ENCODE measurements at places on chromosomes 3 and 15.

DNA sequence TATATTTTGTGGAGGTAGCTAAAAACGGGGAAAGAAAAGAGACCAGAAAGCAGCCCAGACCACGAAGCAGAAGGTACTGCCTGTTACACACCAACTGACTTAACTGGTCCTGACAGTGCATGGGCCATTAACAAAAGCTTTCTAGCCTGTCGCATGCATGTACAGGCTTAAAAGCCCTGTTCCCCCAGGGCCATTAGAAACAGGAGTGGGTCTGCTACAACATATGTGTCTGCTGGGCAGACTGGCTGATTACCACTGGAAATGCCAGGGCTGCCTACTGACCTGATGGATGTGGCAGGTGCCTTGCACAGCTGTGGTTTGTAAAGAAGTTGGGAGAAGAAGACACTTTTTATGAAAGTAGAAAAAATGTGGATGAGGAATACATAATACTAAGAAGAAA is 137.4 kb downstream of the GAP43 start:
- DNase-seq: no peak

GRCh38 chr15:42032376-42033213 is 11.8 kb upstream of the PLA2G4E start:
- DNase-seq: no peak

DNA sequence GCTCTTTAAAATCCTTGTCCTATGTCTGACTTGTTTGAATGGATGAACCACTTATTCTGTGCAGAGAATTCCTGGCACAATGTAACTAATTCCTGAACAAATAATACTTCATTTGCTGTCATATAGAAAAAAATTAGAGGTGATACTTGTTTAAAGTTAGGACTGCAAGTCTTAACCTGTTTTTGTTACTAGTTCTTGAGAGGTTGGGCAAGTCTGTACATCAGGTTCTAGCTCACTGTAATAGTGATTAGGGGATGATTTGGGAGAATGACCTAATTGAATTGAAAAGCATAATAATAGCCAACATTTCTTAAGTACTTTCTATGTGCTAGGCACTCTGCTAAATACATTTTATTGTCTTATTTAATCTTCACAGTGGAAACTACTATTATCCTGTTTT is 49.3 kb downstream of the GMPS start:
- no peak for DNase-seq

GRCh38 chr15:92667970-92668485 is 12.5 kb upstream of the FAM174B start:
- no peak for DNase-seq

DNA sequence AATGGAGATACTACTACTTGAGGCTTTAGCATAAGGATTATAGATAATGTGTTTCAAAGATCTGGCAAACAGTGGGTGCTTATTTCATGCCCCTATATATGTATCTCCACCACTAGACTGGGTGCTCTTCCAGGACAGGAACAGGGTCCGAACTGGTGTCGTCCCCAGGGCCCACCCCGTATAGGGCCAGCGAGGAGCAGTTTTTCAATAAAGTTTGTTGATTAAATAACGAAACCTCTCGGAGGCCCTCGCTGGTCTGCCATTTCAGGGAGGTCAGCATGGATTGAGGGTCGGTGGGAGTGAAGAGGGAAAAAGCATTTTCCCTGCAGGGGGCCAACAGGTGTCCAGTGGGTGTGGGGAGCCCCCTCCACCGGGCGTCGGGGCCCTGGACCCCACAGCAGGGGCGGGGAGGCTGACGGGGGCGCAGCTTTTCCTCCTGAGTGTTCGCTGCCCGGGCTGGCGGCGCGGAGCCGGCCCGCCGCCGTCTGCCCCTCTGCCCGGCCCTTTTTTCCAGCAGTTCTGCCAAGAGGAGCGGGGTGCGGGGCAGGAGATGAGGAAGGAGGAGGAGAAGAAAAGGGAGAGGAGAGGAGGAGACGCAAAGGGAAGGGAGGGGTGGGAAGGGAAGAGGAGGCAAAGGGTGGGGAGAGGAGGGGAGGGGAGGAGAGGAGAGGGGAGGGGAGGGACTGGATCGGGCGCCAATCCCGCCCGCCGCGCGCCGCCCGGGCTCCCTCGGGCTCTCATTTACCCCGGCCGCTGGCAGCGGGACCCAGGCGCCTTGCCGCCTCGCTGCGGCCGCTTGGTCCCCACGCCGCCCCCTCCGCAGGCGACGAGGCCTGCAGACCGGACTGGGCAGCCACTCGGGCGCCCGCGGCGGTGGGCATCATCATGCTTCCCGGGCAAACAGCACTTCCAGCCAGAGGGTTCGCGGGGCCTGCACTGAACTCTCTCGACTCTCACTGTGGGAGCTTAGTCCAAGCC is 66.3 kb downstream of the ISG20 start:
- peak; percentile 57 for DNase-seq

DNA sequence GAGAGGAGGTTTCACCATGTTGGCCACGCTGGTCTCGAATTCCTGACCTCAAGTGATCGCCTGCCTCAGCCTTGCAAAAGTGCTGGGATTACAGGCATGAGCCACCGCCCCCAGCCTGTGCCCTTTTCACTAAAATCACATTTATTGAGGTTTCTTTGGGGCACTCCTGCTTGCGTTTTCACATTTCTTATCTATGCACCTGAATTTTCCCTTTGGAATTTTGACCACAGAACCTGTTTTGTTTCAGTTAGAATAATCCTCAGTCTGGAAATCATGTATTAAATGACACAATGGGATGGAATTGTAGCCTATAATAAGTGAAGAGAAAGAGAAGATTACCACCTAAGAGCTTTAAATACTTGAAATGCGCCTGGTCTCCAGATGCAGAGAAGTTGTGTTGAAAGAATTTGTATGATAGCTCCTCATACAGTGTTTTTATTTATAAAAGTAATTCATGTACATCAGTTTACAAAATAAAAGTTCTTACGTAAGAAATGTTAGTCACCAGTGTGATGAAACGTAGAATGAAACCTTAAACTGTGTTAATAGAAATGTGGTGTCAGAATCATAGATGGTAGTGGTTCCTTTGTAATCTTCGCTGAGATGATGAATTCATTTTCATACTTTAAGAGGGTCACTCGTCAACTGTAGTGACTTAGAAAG is 107.0 kb downstream of the TCF12 start:
- peak; percentile 24 for DNase-seq

DNA sequence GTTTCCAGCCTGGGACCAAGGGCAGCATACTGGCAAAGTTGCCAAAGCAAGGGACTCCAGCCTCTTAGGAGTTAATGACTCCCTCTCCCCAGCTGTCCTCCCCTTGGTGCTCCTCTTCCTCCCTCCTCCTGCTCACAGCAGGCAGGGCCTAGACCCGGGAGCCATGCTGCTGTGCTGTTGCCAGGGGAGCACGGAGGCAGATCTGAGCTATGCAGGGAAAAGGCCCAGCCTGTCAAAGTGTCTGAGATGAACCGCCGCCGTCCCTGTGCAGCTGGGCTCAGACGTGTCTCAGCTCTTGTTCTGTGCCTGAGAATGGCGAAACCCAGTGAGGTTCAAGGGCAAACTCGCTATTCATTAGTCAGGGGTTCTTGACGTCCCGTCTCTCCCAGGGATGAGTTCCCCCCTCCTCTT is 60.8 kb upstream of the POLG start:
- no peak for DNase-seq

DNA sequence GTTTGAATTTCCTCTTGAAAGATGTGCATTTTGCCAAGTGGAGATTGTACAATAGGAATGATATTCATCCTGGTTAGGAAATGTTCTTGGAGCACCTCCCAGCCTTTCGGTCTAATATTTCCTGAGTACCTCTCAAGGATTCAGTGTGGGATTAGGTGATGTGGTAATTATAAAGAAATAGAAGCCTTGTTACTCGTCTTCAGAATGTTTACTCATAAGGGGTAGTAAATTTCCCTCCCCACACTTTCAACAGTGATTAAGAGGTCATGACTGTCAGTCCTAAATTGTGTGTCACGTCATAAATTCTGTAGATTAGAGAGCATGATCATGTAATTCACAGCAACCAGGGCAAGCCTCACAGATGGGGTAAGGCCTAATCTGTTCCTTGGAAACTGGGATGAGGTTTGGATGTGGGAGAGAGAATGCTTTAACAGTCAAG is 633.1 kb upstream of the TBL1XR1 start:
- peak; percentile 73 for DNase-seq

DNA sequence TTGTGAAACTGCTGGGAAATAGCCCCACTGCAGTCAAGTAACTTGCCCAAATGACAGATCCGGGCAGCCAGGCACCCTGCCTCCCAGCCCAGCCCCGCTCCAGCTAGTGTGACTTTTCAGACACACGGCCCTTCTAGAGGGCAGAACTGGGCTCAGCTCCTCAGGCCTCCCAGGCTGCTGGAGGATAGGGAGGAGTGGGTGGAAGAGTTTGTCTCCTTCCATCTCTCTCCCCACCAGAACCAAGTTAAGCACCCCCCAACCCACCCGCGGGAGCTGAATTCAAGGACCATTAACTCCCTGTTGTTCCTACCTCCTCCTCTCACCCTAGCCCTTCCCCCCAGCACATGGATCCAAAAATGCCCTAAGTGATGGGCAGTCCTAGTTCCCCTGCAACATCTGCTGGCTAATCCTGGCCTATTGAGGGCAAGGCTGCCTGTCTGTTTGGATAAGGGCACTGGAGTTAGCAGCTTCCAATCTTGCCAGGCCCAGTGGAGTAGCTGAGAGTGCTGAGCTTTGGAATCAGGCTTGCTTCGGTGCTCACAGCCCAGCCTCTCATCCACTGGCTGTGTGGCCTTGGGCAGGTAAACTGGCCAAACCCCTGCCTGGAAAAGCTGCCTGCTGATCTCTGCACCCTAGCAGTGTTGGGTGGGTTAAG is 3.1 kb downstream of the CCDC33 start:
- no peak for DNase-seq

DNA sequence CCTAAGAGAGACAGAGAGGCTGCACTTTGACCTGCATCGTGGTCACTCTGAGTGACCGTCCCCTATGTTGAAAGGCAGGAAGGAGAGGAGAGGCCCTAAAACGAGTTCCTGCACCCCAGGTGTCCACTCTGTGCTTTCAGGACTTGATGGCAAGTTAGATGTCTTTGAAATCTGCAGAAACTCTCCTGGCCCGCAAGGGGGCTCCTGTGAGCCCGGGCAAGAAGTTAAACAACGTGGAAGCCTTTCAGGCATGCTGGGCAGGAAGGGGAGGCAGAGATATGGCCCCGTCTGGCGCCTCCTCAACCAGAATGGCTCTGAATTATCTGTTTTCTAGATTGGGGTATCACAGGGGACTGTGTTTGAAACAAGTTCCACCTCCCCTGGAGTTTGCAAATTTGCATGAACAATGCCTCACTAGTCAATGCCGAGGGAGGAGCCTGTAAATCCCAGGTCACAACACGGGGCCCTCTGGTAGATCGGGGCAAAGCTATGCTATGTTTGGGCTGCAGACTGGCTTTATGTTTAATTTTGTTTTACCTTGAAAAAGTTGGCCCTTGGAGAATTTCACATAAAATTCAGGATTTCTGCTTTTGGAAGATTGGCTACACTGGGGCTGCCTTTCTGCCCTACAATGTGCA is 9.8 kb downstream of the CTXND1 start:
- DNase-seq: peak; percentile 44

GRCh38 chr3:168330983-168331382 is 235.3 kb upstream of the GOLIM4 start:
- DNase-seq: no peak

GRCh38 chr3:177169936-177170722 is 27.2 kb downstream of the TBL1XR1 start:
- no peak for DNase-seq

DNA sequence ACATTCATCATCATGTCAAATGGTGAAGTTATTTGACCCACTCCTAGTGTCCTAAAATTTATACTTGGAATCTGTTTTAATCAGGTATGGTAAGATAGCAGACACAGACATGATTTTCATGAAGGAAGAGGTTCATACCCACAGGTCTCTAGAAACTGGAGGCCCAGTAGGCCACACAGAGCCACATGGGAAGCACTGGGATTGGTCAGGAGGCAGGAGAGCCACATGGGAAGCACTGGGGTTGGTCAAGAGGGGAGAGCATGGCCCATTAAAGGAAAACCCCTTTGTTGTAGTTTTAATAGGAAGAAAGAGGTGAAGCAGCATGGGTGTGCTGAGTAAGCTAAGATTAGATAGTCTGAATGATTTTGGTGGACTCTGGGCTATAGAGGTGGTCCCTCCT is 356.9 kb downstream of the MFSD1 start:
- DNase-seq: no peak

DNA sequence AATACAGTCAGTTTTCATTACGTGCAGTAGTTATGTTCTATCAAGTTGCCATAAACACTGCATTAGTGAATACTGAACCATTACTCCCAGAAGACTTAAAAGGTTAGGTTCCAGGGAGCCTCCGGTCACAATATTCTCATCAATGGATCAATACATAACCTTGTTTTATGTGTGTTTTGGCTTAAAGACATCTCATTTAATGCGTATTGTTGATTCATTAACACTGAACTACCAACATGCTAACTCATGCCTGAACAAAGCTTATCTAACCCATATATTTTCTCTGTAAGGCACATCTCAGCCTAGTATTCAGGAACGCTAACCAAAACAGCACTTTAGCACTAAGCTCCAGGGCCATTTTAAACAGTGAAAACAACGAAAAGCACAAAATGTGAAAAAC is 24.1 kb upstream of the NEDD4 start:
- no peak for DNase-seq

- no peak for DNase-seq
Measured at GRCh38 chr15:66399276-66399675, 12.6 kb downstream of the MAP2K1 start.

DNA sequence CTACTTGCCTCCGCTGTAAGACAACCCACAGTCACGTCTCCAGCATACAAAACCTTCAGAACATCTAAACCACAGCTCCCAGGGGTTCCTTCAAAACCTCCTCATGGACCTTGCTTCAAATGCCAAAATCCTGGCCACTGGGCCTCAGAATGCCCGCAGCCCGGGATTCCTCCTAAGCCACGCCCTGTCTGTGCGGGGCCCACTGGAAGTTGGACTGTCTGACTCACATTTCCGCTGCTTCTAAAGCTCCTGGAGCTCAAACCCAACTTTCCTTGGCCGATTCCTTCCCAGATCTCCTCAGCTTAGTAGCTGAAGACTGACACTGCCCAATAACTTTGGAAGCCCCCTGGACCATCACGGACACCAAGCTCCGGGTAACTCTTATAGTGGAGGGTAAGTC is 17.9 kb upstream of the OR5H6 start:
- no peak for DNase-seq

DNA sequence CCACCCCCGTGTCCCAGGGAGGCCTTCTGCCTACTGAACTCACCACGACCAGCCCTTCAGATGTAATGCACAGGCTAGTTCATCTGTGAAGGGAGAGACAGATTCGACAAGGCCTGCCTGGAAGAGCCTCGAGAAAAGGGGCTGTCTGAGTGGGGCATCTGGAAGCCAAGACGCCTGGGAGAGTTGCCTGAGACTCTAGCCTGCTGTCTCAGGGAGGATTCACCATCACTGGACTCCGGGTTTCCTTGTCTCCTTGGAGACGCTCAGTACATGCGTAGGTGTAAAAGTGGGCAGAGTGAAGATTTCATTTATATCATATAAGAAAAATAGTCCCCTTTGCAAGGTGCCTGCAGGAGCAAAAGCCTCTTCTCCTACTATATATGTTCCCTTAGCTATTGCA is 468.9 kb downstream of the FOXP1 start:
- no peak for DNase-seq
